ENCODE measurements at places on chromosomes 4 and X.

- DNase-seq = no peak
These were observed 52.2 kb downstream of the SMIM20 start for GRCh38 chr4:25966171-25966570.

DNA sequence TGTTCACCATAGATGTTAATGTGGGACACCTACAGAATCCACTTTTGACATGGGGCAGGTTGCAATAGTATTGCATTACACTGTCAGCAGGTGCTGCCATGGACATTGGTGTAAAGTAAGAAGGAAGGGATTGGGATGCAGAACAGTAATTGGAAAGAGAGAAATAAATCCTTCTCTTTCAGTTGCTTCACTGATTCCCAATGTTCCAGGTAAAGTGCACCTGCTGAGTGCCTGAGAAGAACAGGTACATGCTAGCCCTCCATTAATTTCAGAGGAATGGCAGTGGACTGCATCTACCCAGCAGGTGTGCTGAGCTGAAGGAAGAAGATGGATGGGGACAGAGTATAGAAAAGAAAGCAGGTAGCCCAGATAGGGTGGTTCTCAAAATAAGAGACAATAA, 248.5 kb downstream of the TENM3 start:
- no peak for DNase-seq

DNA sequence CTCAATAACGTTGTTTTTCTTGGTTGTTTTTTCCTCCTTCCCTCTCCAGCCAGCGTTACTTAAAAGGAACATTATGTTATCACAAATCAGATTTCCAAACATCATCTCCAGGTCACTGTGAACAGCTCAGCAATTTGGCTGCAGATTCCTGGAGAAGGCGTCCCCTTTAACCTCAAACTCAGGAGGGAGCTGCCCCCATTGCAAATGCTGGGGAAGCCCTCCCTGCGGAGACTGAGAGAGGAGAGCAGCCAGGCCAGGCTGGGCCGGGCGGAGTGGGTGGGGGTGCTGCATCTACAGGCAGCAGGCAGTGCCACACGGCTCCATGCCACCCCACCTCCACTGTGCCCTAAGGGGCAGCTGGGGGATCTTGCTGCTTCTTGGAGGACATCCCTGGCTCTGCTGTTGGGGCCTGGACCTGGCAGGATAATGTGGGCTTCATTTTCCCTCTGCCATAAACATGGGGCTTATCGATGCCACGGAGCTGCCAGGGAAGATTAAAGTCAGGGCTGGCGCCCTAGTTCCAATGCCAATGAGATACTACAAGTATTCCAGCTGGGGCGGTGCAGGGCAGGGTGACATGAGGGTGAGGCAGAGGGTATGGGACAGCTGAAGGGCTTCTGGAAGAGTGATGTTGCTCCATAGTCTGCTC, 148.8 kb downstream of the PJA1 start:
- no peak for DNase-seq

DNA sequence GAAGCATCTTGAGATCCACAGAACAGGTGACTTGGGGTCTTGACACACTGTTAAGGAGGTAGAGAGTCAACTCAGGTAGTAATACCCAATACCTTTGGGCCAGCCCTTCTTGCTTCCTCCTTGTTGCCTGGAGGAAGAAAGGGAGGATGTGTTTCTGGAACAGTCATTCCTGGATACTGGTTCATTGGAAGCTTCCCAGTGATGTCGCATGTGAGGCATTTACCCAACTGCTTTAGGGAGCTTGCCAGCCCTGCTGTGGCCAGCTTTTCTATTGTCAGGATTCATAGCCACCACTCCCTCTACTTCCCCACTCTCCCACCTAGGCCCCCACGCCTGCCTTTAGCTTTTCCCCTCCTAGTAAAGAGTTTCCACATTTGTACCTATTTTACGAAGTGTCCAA, 310.3 kb upstream of the PRPS2 start:
- DNase-seq = no peak

DNA sequence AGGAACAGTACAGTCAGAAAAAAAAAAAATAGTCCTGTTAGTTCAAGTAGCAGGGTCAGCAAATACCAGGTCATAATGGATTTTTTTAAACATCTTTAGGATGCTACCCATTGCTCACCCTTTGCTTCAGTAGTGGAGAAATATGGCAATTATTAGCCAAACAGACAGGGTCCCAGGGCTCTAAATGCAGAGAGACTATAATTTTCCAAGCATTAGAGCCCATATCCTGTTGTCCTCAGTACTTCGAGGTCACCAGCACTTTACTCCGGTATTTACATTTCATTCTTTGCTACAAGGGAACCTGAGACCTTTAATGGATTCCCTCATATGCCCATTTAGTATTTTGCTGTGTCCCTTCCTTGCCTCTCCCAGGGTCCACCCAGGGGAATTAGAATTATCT, 1562.9 kb upstream of the TENM3 start:
- no peak for DNase-seq

DNA sequence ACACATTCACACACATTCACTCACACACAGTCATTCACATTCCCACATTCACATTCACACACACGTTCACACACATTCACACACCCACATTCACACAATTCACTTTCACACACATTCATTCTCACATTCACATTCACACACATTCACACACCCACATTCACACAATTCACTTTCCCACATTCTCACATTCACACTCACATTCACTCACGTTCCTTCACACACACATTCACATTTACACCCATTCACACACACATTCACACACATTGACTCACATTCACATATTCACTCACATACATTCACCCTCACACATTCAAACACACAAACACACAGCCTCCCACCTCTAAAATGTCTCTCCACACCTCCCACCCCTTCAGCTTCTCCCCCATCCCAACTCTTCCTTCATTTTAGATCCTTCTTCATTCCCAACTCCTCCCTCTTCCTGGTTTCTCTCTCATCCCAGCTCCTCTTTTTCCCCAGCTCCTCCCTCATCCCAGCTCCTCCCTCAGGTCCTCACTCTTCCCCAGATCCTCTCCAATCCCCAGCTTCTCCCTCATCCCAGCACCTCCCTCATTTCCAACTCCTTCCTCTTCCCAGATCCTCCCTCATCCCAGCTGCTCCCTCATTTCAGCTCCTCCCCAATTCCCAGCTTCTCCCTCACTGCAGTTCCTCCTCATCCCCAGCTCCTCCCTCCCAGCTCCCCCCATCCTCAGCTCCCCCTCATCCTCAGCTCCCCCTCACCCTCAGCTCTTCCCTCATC, 111.0 kb downstream of the FAM53A start:
- DNase-seq = no peak

DNA sequence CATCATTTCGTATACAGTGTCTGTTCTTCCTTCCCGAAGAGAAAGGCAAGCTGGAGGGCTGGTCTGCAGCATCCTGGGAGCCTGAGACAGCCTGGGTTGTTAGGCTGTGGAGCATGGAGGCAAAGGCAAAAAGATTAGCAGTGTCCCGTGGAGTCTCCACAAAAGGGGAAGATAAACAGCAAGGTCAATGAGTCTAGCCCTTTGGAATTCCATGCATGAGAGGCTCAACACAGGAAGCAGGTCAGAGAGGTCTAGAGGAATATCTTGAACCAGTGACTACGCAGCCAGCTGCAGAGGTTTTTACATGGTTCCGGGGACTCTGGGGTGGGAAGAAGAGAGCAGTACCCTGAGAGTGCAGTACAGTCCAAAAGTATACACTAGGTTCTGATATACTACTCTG, 12.2 kb upstream of the MCF2 start:
- no peak for DNase-seq

- no peak for DNase-seq
These were observed 29.9 kb upstream of the MSANTD1 start for GRCh38 chr4:3218824-3219760.

- DNase-seq = no peak
These were observed 66.6 kb downstream of the METTL14 start for GRCh38 chr4:118751629-118752323.

DNA sequence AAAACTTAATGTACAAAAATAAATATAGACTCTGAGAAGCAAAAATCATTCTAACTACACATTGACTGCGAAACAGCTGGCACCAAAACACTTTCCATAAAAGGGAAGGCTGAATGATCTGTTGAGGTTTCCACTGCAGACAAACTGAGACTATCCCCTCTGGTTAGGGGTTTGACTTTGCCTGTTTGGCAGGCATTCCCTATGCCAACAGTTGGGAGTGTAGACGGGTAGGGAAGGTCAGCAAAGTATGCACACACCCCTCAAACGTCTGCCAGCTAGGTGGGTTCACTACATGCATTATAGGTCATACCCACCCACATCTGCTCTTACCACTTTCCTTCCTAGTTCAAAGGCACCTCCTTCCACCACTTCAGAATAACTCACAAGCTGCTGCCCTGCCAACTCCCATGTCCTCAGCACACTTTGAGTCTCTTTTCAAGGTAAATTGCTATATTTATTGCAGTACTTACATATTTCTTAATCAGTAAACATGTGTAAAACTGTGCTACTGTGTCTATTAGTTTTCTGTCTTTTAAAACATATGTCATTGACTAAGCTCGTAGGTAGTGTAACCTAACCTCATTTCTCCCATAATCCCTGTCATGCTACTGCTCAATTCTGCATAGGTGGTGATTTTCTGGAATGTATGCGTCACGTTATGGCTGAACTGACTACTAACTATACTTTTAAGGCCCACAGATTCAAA, 12.4 kb downstream of the CTSO start:
- no peak for DNase-seq

GRCh38 chr4:39323821-39324220, 42.3 kb downstream of the RFC1 start:
- DNase-seq = no peak

Measured in activated CD4-positive, CD25-positive, alpha-beta regulatory T cell treated with anti-CD3 and anti-CD28 coated beads, Interleukin-2, amount 50 U/mL, for 16 hours (primary cell).